CD4-positive, alpha-beta T cell treated with Interleukin-17A for 4 hours (primary cell): ENCODE measurements at places on chromosomes 7 and 10.
A peak's percentile ranks its signal among the peaks of the same experiment; 100 is the strongest.

GRCh38 chr7:104179178-104179577 is 28.6 kb downstream of the ORC5 start:
- DNase-seq, result no peak

DNA sequence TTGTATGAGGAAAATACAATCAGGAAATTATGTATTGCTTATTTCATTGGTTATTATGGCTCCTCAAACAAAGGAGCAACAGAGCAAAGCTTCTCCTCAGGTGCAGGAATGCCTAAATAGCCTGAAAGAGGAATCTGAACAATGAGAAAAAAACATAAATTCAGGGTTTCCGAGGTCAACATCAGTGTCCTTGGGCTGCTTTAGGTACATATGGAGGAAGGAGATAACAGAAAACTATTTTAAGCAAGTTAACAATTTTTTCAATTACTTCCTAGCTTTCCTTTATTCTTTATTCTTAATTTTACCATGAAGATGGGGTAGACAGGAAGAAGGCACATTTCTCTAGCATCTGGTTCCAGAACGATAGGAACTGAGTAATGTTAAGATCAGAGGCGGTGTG is 14.0 kb downstream of the SLC16A9 start:
- DNase-seq, result no peak

GRCh38 chr10:132813001-132813401 is 27.1 kb upstream of the NKX6-2 start:
- no peak for DNase-seq

DNA sequence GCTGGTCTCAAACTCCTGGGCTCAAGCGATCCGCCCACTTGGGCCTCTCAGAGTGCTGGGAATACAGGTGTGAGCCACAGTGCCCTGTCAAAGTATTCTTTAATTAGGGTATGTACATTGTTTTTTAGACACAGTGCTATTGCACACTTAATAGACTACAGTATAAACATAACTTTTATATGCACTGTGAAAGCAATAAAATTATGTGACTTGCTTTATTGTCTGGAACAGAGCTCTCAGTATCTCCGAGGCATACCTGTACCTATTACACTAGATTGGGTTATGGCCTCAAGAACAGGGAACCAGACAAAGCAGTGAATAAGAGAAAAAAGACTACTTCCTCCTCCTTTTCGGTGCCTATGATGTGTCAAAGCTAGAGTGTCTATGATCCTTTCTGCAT is 13.1 kb downstream of the ATOH7 start:
- DNase-seq, result no peak

GRCh38 chr7:100065452-100066186 is 15.9 kb downstream of the ZNF3 start:
- DNase-seq, result no peak

DNA sequence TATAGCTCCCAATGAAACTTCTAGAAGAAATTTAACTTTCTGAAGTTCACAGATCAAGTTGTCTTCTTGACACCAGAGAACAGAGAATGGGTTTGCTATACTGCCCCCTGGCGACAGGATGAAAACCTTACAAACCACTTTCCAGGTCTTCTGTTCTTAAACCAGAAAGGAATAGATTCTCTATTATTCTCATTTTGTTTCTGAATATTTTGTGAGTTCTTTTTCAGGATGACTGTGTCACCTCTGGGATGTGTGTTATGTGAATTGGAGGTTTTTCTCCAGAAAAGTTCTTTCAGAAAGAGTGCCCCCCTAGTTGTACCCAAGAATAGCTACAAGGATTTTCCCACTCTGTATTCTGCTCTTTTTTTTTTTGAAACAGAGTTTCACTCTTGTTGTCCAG is 6.3 kb downstream of the IFT22 start:
- peak; percentile 63 for DNase-seq

DNA sequence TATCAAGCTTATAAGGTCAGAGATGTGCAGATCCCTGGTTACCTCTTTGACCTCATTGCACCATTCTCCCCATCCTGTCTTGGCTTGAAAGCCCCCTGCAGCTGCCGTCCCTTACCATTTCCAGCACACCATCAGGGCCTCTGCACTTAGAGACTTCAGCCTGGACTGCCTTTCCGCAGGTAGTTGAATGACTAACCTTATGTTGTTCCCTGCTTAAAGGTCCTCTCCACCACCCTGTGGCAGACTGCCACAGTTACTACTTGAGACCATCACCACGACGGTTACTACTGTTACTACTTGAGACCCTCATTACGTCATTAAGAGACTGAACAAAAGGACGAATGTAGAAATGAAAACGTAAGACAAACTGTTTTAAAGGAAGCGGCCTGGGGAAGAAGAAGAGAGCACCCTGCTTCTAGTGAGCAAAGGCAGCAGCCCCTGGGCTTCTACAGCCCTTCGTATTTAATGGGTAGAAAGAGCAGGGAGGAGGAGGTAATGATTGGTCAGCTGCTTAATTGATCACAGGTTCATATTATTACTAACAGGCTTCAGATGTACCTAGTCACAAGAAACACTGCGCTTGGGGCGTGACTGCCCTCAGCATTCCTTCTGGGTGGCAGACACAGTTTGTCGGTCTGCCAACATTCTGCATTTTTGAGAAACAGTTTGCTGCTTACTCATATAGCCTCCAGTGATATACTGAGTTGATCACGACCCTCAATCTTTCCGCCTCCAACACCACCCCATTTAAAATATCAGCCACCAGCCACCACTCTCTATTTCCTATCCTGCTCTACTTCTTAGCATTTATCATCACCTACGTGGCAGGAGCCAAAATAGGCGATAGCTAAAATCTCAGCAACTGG is 74.1 kb upstream of the PARD3 start:
- DNase-seq, result no peak

DNA sequence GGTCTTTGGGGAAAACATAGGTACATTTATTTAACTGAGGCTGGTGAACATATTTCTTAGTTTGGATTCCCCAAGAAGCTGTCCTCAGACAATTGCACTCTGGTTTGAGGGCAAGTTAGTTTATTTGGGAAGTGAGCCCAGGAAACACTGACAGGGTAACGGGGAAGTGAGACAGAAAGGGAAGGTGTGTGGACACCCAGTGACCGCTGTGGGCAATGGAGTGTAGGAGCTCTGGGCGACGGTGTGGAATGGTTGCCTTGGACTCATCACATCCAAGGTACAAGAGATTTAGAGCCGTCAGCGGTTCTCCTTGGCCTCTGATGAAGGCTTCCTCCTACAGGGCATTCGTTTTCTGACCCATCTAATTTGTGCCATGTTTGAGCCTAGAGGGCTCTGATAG is 7.1 kb downstream of the MRC1 start:
- no peak for DNase-seq

DNA sequence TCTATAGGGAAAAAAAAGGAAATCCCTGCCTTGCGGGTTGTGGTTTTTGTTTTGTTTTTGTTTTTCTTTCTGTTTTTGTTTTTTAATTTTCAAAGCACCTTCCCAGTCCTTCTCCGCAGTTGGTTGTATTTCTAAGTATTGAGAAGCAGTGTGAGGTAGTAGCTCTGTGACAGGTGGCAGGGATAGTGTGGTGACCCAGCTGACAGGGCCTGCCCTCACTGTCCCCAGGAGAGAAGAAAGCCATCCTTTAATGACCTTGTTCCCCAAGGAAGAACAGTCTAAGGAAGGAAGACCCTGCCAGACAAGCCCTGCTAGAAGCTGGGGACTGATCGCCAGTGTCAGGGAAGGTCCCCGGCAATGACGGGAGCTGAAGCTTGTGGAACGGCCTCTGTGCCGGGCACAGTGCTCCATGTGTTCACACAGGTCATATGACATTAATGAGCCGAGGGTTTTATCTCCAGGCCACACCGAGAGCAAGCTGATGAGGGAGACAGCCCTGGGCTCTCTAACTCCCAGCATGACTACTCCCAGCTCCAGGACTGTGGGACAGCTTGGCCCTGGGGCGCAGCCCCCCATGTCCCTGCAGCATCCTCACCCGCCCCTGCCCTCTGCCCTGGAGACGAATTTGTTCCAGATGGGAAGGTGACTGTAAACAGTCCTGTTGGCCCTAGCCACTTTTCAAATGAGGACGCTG is 69.0 kb upstream of the LRRC18 start:
- no peak for DNase-seq

DNA sequence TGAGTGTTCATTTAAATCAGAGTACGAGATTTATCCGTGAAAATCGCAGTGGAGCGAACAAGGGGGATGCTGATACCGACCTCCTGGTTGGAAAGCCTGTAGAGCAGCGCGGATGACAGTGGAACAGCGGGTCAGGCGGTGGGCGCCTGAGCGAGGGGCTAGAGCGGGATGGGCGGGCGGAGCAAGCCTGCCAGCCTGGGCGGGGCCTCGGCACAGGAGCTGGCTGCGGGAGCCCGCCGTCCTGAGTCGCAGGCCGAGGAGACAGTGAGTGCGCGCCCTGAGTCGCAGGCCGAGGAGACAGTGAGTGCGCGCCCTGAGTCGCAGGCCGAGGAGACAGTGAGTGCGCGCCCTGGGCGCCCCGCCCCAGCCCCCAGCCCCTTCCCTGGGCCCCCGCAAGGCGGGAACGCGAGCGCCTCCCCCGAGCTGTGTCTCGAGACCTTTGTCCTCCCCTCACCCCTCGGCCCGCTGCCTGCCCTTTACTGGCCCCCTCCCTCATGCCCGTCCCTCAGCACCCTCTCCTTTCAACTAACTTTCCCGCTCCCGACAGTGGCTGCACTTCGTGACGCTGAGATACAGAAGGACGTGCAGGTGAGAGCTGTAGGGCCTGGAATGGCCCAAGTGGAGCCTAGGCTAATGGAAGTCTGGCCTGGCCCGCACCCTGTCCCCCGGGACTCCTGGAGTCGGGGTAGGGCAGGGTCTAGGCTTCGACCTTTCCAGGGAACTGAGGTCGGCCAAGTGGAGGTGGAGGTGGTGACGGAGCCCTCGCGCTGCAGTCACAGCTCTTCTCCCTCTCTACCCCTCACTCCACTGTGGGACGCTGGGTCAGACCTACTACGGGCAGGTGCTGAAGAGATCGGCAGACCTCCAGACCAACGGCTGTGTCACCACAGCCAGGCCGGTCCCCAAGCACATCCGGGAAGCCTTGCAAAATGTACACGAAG is at the start of gene AS3MT:
Gene AS3MT (plus strand): TSS at position 213 of the 941 bp plus-strand sequence. CDS start 123 bp downstream, at position 336.
- peak; percentile 15 for DNase-seq

DNA sequence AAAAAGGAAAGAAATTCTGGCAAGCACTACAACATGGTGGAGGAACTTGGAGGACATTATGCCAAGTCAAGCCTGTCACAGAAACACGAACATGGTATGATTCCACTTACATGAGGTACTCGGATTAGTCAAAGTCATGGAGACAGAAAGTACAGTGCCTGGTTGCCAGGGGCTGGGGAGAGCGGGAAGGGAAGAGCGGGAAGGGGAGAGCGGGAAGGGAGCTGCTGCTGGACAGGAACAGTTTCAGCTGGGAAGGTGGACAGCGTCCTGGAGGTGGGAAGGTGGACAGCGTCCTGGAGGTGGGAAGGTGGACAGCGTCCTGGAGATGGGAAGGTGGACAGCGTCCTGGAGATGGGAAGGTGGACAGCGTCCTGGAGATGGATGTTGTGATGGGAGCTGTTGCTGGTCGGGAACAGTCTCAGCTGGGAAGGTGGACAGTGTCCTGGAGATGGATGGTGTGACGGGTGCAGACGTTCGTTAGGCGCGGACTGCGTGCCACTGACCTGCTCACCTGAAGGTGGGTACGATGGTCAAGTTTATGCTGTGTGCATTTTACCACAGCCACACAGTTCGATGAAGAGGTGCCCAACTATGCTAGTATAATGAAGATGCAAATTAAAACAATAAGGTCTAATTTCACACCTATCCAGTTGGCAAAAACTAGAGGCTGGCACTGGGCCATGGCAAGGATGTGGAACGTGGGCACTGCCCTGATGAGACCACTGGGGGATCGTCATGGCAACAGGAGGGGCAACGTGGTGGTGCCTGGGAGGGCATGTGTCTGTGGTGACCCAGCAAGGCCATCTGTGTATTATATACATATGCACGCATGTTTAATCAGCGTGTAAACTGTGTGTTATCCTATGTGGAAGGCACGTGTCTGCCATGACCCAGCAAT is 103.8 kb downstream of the NKX6-2 start:
- no peak for DNase-seq

GRCh38 chr7:36157527-36158320 is 4.7 kb downstream of the EEPD1 start:
- DNase-seq, result no peak

DNA sequence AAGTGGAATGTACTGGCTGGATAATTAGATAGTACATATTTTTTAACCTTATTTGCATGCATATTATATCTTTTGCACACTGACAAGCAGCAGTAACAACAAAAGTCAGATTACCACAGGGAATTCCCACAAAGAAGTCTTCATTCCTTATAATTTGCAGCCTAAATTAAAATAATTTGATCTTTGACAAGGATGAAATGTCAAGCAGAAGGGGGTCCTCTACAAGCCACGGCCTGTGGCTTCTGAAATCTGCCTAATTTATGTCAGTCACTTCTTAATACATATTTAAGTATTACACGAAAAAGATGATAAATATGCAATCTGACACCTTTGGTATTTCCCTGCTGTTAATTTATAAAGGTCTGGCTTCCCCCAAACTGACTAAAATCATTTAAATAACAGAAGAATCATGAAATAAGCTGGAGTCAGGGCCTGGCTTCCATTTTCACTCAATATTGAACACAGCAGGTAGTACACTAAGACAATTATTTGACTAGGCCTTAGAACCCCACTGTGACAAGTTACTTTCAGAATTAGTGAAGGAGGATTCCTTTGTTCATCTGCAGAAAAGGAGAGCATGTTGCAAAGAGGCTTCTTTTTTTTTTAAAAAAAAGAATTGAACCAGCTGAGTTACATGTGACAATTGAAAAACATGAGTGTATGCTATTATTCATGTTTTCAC is 351.1 kb upstream of the ETV1 start:
- DNase-seq, result no peak

DNA sequence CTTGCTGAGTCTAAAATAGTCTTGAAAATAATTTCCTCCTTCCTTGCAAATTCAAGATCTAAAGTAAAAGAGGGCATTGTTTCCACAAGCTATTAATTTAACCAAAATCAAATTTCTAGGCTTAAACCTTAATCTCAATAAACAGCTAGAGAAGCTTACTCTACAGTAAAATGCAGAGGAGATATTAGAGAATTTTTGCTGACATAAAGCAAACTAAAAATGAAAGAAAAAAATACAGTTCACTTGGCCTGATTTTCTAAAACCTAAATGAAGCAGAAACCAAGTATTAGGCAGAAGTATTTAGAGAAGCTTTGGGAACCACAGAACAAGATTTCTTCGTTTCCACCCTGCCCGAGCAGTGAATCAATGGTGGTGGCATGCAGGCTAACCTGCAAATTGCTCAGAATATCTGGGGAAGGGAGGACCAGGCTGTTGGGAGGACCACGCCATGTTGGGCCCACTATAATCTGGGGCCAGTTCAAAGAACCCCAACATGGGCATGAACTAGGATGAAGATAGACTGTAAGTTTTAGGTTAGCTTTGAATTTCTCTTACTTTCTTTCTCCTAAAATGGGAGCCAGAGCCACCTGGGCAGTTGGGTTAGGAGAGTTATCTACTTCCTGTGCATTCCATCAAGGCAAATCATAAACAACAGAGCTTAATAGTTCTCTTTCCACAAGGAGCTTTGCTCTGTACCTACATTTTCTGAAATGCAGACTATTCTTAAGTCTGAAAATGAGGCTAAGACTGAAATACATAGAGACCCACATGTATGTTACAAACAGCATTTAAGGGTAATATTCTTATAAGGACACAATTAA is 4.1 kb downstream of the LAMB1 start:
- DNase-seq, result no peak
